NCI-H187 treated with DMSO at 0.1 percent for 48 hours (cell line): ENCODE measurements at places on chromosomes 3 and 15.

GRCh38 chr15:99514306-99514705 lies 51.5 kb upstream of the MEF2A start:
- DNase-seq = no peak

DNA sequence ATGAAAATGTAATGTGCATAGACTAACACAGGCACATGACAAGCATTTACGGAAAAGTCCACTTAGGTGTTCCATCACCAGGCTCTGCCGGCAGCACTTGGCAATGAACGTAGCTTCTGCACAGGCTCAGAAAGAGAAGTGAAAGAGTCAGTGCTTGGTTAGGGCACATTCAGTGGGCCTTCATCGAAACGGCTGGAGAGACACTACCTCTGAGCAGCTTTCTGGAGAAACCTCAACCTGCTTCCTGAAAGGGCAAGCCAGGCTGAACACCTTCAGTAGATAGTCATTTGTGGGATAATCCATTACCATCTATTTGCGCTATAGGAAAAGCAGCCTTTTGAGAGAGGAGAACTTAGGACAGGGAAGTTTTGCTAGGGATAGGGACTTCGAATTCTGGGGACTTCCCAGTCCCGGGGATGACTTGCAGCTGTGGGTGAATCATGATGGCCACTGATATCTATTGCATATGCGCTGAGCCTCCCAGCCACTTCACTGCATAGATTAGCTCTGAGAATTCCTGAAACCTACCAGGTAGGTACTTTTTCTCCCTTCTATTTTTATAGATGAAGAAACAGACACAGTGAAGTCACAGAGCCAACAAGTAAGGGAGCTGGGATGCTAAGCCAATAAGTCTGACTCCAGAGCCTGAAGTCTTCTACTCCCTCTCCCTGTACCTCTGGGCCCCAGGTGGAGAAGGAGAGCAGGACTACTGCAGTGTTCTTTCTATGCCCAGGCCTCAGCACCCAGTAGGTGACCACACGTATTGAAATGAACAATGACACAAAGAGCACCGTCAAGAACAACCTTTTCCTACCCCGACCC lies 4.2 kb upstream of the SH2D7 start:
- DNase-seq = no peak

GRCh38 chr3:179404307-179404706 lies 47.0 kb downstream of the GNB4 start:
- DNase-seq = no peak

DNA sequence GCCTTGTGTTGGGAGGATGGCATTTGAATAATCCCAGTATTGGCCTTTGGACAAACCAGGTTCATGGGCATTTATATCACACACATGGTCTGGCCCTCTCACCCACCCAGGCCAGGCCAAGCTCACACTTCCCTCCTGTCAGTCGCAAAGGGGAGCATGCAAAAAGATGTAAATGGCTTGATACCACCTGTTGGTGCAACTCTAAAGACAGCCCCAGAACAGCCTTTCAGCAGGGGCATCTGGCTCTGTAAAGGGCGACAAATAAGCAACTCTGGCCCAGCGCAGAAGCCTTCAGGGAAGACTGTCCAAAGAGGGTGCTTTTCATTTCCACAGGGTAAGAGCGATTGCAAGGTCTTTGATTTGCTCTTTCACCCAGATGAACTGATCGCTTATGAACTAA lies 91.8 kb downstream of the USP13 start:
- DNase-seq = no peak
